Upper lobe of left lung (tissue), 6 donors: ENCODE measurements at places on chromosomes 16 and 17. TPM values are rescaled to one million over a fixed set of nuclear protein-coding genes. Genes with fewer than 3 reads are reported as not detected.

SYT17 gene
- 14.2 TPM for total RNA-seq

PDE6G gene
- total RNA-seq = 1.7 TPM

GRCh38 chr17:55872374-55872773, 121.5 kb downstream of the PCTP start:
- no peak overlapping the region for H3K27ac ChIP-seq
- no peaks in the 10 kb centered on the region for H3K36me3 ChIP-seq
- H3K27me3 ChIP-seq = no peaks in the 10 kb centered on the region
- no peak overlapping the region for H3K4me3 ChIP-seq

DNA sequence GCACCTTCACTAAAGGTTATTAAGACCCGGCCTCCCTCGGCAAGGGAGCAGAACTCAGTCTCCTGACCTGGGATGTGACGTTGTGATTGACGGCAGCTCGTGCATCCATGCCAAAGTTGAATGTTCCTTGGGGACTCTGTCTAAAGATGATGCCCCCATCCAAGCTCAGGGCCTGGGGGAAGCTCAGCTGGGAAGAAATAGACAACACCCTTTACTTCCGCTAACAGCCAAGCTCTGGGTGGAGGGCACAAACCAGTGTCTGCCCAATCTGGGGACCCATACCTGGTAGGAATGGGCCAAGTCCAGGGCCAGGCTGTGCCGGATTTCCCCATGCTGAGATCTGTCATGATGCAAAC, 95.4 kb downstream of the RMI2 start:
- H3K27me3 ChIP-seq = no peaks in the 10 kb centered on the region
- no peak overlapping the region for H3K4me3 ChIP-seq
- H3K36me3 ChIP-seq = no peaks in the 10 kb centered on the region
- DNase-seq = no peak

DNA sequence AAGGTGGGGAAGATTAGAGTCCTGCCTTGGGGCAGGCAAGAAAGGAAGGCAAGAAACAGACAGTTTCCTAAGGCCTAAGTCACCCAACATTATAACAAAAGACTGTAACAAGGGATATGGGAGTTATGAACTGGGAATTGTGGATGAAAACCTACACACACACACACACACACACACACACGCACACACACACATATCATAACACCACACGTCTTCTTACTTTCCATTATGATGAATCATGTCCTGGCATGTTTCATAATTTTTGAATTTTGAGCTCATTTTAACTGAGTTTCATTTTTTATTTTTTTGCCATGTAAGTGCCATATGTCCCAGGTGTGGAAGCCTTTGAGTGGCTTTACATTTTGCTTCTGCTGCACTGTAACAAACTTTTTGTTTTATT, 29.9 kb downstream of the HS3ST2 start:
- no peaks in the 10 kb centered on the region for H3K36me3 ChIP-seq
- H3K27me3 ChIP-seq = no peaks in the 10 kb centered on the region
- no peaks in the 10 kb centered on the region for H3K4me1 ChIP-seq

GRCh38 chr16:80123189-80123588, 417.6 kb upstream of the DYNLRB2 start:
- H3K27ac ChIP-seq = no peak overlapping the region
- DNase-seq = no peak
- H3K4me1 ChIP-seq = no peaks in the 10 kb centered on the region
- no peak overlapping the region for H3K4me3 ChIP-seq
- H3K36me3 ChIP-seq = no peaks in the 10 kb centered on the region
- H3K27me3 ChIP-seq = no peaks in the 10 kb centered on the region
